ENCODE measurements at places on chromosomes 2 and 18. TPM values are rescaled to one million over a fixed set of nuclear protein-coding genes. Genes with fewer than 3 reads are reported as not detected.

Gene FBXO36
- total RNA-seq = 0.82 TPM

Gene CDKL4
- total RNA-seq = not detected

Gene HPCAL1
- total RNA-seq = 10.8 TPM

Gene DSC2
- 4.4 TPM for total RNA-seq

Gene RAD51AP2
- total RNA-seq = not detected

Gene SRD5A2
- total RNA-seq = not detected

Gene HOXD13
- total RNA-seq = not detected

Gene SLC35F6
- total RNA-seq = 10.1 TPM

Gene INO80C
- 29.3 TPM for total RNA-seq

Gene NXPH2
- not detected for total RNA-seq

Gene SEH1L
- total RNA-seq = 70.2 TPM

Gene MAPK4
- total RNA-seq = 0.11 TPM

Gene TRIM43
- not detected for total RNA-seq

Gene ASPRV1
- total RNA-seq = 0.53 TPM

Gene LRRTM4
- not detected for total RNA-seq

Gene STPG4
- not detected for total RNA-seq

Gene SIGLEC15
- total RNA-seq = 0.21 TPM

Gene RUFY4
- total RNA-seq = 2.7 TPM

Gene COL4A3
- total RNA-seq = 4.3 TPM

Gene ZNF396
- total RNA-seq = 0.45 TPM

Gene CCDC68
- total RNA-seq = not detected

Gene SKOR2
- total RNA-seq = not detected

Gene OR6B2
- total RNA-seq = not detected

Gene HYCC2
- 17.4 TPM for total RNA-seq

Gene KCNG2
- total RNA-seq = not detected

Gene KLHL29
- 17.9 TPM for total RNA-seq

Gene SCTR
- total RNA-seq = not detected

Gene SETBP1
- total RNA-seq = 23.7 TPM

Gene GKN1
- not detected for total RNA-seq

Gene TRAPPC12
- 63.2 TPM for total RNA-seq

Gene CCDC74A
- total RNA-seq = 71.9 TPM

Gene PXDN
- 0.58 TPM for total RNA-seq

Gene ADRA2B
- 0.10 TPM for total RNA-seq

Gene LRRTM1
- not detected for total RNA-seq

Gene TTC39C
- total RNA-seq = 76.5 TPM

Gene PRKAG3
- not detected for total RNA-seq

Gene GPBAR1
- total RNA-seq = 0.13 TPM

Gene REG3A
- total RNA-seq = not detected

Gene CPLX4
- not detected for total RNA-seq

Gene ALPI
- not detected for total RNA-seq

Gene HOXD3
- not detected for total RNA-seq

Gene PROM2
- total RNA-seq = not detected

Gene UGT1A4
- total RNA-seq = 0.21 TPM

Gene DPYSL5
- not detected for total RNA-seq

Gene PLB1
- total RNA-seq = 0.21 TPM

Gene POTEJ
- total RNA-seq = not detected

Gene PRSS56
- total RNA-seq = not detected

Gene STON1
- total RNA-seq = 0.82 TPM

Gene KRCC1
- 10.6 TPM for total RNA-seq

All from GM12878 (cell line).